ENCODE measurements at places on chromosomes 11 and 22. TPM values are rescaled to one million over a fixed set of nuclear protein-coding genes. Genes with fewer than 3 reads are reported as not detected.
A peak's percentile ranks its signal among the peaks of the same experiment; 100 is the strongest.

The OR5P2 gene
- total RNA-seq, result not detected

DNA sequence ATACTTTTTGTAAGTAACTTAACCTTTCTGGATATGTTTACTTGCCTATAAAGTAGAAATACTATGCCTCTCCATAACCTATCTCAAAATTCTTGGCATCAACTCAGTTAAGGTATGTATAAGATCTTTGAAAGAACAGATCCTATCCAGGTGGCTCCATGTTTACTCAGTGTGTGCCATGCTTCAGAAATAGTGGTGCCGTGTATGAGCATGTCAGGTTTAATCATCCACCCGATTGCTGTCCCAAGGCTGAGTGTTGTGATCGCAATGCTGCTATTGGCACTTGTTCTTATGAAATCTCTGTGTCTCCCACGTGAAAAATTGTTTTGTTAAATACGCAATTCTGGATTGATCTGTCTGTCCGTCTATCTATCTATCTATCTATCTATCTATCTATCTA, 85.9 kb upstream of the SNX19 start:
- DNase-seq, result peak; percentile 47

DNA sequence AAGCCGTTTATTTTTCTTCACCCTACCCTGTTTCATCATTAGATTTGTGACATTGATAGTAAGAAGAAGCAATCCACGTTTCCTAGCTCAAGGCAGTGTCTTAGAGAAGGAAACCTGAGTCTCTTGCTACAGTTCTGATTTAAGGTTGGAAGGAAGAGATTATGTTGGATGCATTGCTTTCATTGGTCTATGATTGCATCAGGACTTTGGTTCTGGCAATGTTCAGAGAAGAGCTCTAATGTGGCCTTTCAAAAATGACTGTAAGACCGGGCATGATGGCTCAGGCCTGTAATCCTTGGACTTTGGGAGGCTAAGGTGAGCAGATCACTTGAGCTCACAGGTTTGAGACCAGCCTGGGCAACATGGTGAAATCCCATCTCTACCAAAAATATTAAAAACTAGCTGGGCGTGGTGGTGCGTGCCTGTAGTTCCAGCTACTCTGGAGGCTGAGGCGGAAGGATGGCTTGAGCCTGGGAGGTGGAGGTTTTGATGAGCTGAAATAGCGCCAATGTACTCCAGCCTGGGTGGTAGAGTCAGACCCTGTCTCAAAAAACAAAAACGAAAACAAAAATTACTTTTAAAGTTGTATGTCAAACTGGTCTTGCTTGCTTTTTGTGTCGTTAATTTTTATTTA, 4.1 kb downstream of the NUCB2 start:
- DNase-seq, result no peak

- DNase-seq, result no peak
These were observed 461.3 kb upstream of the FAT3 start for GRCh38 chr11:91763331-91763730.
